Central memory CD4-positive, alpha-beta T cell (primary cell): ENCODE measurements at places on chromosomes 3 and 15.

- no peak for DNase-seq
Measured at GRCh38 chr3:188720636-188721035, 451.1 kb upstream of the TPRG1 start.

DNA sequence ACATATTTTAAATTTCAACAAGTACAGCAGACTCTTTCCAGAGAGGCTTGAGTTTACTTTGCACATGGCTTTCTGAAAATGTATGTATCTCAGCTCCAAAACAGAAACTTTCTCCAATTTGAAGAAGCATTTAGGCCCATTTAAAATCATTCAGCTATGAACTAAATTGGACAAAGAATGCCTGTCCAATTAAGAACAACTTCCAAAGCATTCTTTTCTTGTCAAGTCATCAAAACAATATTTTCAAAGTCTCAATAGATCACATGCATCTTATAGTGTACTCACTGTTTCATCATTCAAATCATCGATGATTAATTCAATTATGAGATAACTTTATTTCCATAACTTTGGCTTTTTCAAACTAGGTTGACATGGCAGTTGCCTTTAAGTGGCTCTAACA lies 95.2 kb downstream of the KBTBD8 start:
- no peak for DNase-seq

- no peak for DNase-seq
Measured at GRCh38 chr3:132626955-132627354, 29.9 kb downstream of the ACKR4 start.

GRCh38 chr15:73249499-73249898 lies 119.3 kb downstream of the HCN4 start:
- no peak for DNase-seq

DNA sequence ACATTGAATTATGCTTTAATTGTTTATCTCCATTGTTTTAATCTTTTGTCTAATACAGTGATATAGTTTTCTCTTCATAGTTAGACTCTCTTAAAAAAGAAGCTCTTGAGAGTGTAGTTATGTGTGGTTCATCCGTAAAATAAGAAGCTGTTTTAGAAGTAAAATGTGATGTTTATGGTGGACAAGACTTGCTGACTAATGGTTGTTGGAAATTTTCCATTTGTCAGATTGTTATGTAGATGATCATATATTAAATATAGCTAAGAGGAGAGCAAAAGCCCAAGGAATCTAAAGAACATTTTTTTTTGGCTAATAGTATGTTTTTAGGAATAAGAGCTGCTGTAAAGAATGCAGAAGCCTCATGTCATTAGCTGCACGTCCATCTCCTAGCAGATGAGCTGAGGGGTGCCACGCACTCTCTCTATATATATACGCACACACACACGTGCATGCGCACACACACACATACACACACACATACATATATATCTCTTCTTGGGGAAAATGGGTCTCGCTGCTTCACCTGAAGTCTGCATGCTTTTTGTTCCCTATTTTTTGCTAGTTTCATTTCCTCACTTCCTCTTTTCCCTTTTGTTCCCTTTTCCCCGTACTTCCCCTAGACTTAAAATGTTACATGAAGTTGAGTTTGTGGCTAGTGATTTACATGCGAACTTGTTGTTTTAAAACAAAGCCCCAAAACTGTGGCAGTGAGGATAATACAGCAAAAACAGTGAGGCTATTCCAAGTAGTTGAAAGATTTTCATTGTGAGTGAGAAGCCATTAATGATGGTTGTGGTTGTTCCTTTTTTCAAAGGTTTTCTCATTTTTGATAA lies 107.8 kb downstream of the MBNL1 start:
- no peak for DNase-seq

DNA sequence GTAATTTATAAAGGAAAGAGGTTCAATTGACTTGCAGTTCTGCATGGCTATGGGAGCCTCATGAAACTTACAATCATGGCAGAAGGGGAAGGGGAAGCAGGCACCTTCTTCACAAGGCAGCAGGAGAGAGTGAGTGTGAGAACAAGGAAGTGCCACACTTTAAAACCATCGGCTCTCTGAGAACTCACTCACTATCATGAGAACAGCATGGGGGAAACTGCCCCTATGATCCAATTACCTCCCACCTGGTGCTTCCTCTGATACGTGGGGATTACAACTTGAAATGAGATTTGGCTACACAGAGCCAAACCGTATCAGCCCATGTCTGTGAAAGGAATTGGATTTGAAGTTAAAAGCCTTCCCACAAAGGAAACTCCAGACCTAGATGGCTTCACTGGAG lies 39.1 kb downstream of the TKT start:
- no peak for DNase-seq

- no peak for DNase-seq
Measured at GRCh38 chr15:78035321-78035751, 42.2 kb downstream of the TBC1D2B start.
